Activated CD4-positive, alpha-beta T cell treated with anti-CD3 and anti-CD28 coated beads for 1 hour (primary cell): ENCODE measurements at places on chromosomes 1 and 21.

DNA sequence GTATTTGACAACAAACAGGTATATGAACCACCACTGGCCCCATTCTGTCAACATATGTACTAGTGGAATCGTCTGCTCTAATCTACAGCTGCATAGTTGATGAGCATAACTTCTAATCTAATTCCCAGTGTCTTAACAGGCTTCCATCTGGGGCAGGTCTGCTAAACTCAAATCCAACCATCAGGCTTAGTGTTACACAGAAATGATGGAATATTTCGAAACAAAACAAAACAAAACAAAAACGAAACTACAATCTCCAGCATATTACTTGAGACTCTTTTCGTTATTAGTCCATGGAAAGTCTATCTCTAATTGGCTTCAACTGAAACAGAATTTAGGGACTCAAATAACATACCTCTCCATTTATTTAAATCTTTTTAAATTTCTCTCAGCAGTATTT lies 37.6 kb downstream of the DIPK1A start:
- DNase-seq = no peak

- DNase-seq = no peak
Observed at GRCh38 chr1:30763651-30764248, 6.2 kb upstream of the LAPTM5 start.

DNA sequence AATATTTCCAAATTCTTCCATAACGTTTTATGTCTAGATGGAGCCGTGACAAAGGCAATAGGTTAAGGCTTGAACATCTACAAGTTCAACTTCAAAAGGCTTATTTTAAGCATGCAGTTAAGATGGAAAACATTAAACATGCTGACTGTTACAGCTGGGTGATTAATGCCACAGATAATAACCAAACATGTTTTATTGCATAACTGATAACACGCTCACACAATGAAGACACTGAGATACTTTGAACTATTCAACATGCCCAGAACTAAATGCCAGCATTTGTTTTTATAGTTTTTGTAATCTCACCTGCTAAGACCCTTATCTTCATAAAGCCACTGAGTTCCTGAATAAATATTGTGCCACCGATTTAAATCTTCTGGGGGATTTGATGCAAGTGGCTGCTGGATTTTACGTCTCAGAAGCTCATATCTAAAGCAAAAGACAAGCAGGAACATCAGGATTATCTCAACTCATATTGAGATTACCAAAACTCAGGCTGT lies 310.4 kb downstream of the KCTD3 start:
- DNase-seq = no peak

DNA sequence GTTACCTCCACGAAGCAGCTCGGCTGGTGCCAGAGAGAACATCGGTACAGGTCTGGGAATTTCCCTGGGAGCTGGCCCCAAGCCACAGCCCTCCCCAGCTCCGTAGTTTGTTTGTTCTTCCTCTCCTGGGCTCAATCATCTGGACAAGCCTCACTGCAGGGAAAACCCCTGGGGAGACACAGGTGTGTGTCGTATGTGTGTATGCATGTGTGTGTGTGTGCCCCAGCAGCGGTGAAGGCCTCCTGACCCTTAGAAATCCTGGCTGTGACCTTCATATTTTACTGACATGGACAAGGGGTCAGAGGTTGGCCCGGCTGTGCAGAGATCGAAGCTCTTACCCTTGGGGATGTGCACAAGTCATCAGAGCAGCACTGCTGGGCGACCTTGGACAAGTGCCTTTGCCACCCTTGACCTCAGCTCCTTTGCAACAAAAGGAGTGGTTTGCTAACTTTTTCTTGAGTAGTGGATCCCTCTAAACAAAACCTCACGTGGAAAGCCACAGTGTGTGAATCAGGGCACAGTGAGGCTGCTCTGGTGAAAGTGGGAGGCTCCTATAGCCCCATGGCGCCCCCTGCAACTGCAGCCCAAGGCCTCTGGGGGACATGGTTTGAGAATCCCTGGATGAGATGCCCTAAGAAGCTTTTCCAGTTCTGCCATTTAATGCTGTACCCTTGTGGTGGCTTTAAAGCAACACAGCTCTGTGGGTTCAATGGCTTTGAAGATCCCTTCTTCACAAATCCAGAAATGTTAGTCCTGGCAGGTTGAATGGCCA lies 12.3 kb upstream of the IL22RA1 start:
- DNase-seq = no peak

- DNase-seq = no peak
Observed at GRCh38 chr1:171261336-171261735, 13.0 kb downstream of the FMO1 start.

DNA sequence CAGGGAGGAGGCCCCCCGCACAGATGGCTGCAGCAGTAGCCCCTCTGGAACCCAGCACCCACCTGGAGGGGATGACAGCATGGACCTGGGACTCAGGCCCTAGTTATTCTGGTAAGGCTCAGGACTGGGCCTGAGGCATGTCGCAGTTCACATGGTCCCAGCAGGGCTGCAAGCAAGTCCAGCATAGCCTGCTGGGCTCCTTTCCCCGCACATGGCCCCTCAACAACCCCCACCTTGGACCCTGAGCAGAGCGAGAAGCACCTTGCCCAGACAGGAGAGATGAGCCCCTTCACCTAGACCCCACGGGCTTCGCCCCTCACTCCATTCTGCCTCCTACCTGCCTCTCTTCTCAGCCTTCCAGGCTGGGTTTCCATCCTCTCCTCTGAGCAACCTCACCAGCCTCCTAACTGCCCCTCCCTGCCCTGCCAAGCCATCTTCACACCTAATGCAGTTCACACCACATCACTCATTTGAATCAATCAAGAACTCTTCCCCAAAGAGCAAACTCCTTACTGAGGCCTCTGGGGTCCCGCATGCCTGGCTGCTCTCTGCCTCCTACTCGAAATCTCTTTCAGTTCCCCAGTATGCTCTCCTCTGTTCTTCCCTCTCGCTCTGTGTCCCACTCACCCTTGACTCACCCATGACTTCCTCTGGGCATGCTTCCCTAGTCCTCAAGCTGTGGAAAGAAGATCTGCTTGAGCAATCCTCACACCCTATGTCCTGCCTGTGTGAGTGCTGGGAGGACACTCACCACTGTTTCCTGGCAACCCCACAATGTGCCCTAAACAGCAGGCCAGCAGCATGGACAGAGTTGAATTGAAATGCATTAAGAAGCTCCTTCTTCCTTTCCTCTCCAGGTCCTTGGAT lies 9.4 kb upstream of the THEMIS2 start:
- DNase-seq = no peak

- no peak for DNase-seq
Observed at GRCh38 chr1:23062271-23062670, 43.0 kb downstream of the KDM1A start.

DNA sequence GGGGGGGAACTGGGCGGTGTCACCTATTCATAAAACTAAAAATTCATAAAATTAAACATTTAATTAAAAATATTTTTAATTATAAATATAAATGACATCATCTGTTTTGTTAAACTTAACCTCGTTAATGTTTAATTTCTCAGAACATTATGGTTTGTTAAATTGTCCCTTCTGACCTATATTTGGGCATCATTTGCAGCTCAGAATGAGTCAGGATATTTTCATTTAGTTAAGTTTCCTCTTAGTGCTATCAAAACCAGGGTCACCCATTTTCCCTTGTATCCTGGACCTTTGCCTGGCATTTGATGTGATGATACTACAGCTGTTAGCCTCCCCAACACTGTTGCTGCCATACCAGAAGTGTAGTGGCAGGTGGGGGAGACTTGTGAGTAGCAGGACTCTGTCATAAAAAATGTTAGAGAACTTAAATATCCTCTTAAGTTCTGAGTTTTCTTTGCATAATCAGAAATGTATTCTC lies 30.3 kb downstream of the TSNAX start:
- no peak for DNase-seq

GRCh38 chr1:111998332-111998731 lies 8.9 kb upstream of the KCND3 start:
- no peak for DNase-seq

GRCh38 chr1:218164930-218165700 lies 120.0 kb upstream of the RRP15 start:
- DNase-seq = no peak

- no peak for DNase-seq
Observed at GRCh38 chr1:202976633-202977032, 9.6 kb upstream of the CYB5R1 start.

DNA sequence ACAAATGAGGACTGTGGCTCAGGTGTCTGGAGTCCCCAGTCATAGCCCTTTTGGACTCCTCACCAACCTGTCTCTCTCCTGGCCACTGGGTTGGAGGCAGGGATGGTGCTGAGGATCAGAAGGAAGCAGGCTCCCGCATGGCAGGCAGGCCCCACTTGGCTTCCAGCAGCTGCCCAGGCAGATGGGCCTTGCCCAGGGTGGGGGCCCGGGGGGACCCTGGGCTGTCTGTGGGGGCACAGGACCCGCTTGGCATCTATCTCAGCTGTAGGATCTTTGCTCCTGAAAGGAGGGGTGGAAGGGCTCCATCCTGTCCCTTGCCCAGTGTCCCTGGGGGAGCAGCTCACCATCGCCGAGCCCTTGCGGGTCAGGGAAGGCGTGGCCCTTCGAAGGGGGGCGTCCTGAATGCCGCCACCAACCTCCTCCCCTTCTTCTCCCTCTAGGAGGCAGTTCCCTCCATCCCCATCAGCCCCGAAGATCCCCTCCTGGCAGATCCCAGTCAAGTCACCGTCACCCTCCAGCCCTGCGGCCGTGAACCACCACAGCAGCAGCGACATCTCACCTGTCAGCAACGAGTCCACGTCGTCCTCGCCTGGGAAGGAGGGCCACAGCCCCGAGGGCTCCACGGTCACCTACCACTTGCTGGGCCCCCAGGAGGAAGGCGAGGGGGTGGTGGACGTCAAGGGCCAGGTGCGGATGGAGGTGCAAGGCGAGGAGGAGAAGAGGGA lies 154.5 kb downstream of the PEX14 start:
- no peak for DNase-seq

DNA sequence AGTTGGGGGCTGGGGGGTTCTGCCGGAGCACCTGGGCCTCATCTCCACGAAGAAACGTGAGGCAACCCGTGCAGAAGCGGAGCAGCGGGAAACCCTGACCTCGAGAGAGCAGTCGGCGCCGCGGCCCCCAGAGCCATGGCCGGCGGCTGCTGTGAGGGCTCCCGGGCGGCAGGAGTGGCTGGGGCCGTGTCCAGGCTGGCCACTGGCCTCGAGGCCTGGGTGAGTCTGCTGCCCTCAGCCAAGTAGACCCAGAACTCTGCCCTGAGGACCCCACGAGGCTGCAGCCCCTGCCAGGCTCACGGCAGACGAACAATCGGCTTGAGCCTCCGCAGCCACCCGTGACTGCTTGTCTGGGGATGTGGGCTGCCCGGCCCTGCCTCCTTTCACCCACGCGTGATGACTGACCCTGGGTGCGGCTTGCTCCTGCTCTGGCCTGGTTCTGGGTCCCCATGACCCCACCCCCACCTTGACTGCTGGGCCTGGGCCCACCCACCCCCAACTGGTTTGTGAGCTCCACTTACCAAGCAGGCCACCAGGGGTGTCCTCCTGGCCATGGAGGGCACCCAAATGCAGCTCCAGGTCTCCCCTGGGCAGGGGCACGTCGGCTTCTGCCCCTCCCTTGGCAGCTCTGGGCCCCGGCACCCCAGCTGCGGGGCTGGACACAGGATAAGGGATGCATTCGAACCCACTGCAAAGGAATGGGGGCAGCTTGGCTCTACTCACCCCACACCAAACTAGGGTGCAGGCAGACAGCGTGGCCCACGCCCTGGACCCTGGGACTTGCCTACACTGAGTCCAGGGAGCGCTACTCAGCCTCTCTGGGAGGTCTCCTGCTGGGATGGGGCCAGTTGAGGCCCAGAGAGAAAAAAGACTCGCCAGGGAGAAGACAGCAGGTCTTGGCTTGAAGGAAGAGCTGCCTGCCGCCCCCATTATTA lies 34.2 kb downstream of the MORN1 start:
- DNase-seq = no peak

DNA sequence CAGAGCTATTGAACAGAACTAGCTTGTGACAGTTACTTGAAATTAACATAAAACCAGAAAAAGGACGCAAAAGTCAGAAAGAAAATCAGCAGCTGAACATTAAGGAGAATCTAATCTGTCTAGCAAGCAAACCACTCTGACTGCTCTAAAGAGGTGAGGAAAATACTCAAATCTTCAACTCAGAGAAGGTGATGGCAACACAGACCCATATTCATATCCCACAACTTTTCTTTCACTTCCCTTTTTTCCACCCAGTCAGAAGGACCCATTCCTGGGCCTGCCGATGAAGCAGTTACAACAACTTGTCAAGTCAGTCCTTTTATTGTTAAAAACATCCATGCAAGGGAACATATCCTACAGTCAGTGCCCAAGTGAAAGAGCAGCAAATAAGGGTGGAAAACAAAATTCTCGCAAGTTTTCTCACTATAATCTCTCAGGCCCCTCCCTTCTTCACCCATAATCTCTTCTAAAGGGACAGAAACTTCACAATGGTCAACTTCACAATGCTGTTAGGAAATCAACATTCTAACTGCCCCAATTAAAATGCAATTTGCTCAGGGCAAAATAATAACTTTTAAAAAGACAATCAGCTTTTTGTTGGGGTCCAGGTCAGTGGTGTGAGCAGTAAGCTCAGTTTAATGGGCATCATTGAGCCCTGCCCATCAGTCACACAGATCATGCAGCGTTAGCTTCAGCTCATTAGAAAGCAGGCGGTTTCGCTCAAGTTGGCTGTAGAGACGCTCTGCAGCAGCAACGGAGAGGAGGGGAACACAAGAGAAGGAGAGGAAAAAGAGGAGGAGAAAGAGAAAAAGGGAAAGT lies 3.6 kb upstream of the NUP210L start:
- no peak for DNase-seq

- no peak for DNase-seq
Observed at GRCh38 chr1:100499194-100499811, 38.6 kb upstream of the GPR88 start.

GRCh38 chr1:72170246-72170645 lies 112.1 kb downstream of the NEGR1 start:
- no peak for DNase-seq

- no peak for DNase-seq
Observed at GRCh38 chr21:10464975-10465374, 56.4 kb upstream of the TPTE start.

DNA sequence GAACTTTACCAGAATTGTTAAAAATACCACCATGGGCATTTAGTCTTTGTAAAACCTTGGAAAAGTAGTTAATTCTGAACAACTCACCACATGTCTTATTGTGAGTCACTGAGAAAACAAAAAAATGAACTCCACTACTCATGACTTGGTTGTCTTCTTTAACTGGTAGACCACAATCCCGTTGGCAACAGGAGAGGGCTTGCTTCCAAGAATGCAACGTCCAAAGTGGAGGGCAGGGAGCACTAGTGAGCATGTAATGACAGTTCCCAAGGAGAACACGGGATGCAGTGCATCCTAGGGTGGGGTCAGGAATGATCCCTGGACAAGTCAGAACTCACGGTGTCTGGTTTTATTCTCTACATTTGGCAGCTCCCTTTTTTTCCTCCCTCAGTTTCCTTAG lies 15.2 kb upstream of the HMCN1 start:
- no peak for DNase-seq

GRCh38 chr1:231596337-231596791 lies 30.2 kb upstream of the DISC1 start:
- no peak for DNase-seq

GRCh38 chr1:28887419-28887834 lies 26.9 kb upstream of the EPB41 start:
- DNase-seq = peak; percentile 35
